Aorta (tissue), 5 donors: ENCODE measurements at places on chromosomes 16 and 17. TPM values are rescaled to one million over a fixed set of nuclear protein-coding genes. Genes with fewer than 3 reads are reported as not detected.

Gene EMC8
- polyA plus RNA-seq: 14.5 TPM

Gene SYNGR3
- 0.26 TPM for polyA plus RNA-seq

Gene OR2C1
- not detected for polyA plus RNA-seq

Gene COPZ2
- 104 TPM for polyA plus RNA-seq

Gene TERB1
- not detected for polyA plus RNA-seq

Gene TBX2
- 11.5 TPM for polyA plus RNA-seq

Gene ARHGAP44
- 4.3 TPM for polyA plus RNA-seq

Gene CMTM1
- polyA plus RNA-seq: 2.6 TPM

Gene SLC2A4
- 0.63 TPM for polyA plus RNA-seq

Gene MYH11
- 732 TPM for polyA plus RNA-seq

Gene BMERB1
- polyA plus RNA-seq: 76.7 TPM

Gene SULT1A4
- 9.5 TPM for polyA plus RNA-seq

Gene SSTR5
- polyA plus RNA-seq: 0.75 TPM

Gene ACSM2A
- not detected for polyA plus RNA-seq

Gene CACNG5
- not detected for polyA plus RNA-seq

Gene CDH5
- polyA plus RNA-seq: 3.6 TPM

Gene PIRT
- not detected for polyA plus RNA-seq

Gene NOL3
- 67.5 TPM for polyA plus RNA-seq

Gene GRB2
- 36.6 TPM for polyA plus RNA-seq

Gene WDR59
- 34.1 TPM for polyA plus RNA-seq

Gene TNFRSF17
- not detected for polyA plus RNA-seq

Gene SLC22A31
- 2.9 TPM for polyA plus RNA-seq

Gene CASKIN1
- polyA plus RNA-seq: 0.13 TPM

Gene ATP5PD
- polyA plus RNA-seq: 520 TPM

Gene TMEM220
- 8.1 TPM for polyA plus RNA-seq

Gene NLRC3
- 0.38 TPM for polyA plus RNA-seq

Gene PTGES3L
- polyA plus RNA-seq: 5.5 TPM

Gene OR1F1
- not detected for polyA plus RNA-seq

Gene ATF7IP2
- polyA plus RNA-seq: 21.2 TPM

Gene KRT12
- polyA plus RNA-seq: not detected

Gene GRAPL
- not detected for polyA plus RNA-seq

Gene ST6GALNAC1
- 9.4 TPM for polyA plus RNA-seq

Gene PPP1R27
- polyA plus RNA-seq: not detected

Gene SCARF1
- polyA plus RNA-seq: 0.63 TPM

Gene GFAP
- polyA plus RNA-seq: 7.9 TPM
